ENCODE measurements at places on chromosomes 7 and 10.
A peak's percentile ranks its signal among the peaks of the same experiment; 100 is the strongest.

DNA sequence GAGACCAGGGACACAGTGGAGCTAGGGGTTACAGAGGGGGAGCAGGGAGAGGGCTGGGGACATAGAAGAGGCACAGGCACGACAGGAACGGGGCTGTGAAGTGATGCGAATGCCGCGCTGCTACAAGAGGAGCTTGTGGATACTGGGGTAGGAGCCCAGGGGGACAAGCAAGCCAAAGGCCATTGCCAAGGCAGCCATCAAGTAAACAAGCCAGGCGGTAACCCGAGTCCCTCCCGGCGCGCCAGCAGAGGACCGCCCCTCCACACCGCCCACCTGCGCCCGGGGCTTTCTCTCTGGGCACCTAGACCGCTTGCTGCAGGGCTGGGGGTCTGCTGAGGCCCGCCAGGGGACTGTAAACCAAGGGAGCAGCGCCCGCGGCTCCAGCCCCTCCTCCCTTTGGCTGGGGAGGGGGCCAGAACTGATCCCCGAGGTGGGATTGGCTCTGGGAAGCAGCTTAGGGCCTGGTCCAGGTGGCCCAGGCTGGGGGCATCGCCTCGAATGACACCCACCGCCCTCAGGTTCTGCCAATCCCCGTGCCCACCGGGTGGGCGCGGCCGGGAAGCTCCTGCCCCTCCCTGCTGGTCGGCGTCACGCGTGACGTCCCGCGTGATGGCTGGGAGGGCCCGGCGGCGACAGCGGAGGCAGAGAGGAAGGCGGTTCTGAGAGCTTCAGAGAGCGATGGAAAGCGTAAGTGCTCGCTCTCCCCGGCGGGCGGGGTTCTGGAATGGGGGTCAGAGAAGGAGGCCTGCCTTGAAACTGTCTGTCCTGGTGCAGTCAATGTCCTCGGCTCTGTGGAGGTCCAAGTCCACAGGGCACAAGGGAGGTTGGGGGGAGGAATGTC is 982 bp downstream of the SFXN3 start:
- peak; percentile 64 for DNase-seq

GRCh38 chr7:121882731-121883130 is 9.8 kb downstream of the PTPRZ1 start:
- no peak for DNase-seq

- no peak for DNase-seq
Measured at GRCh38 chr10:105358911-105359310, 717.8 kb downstream of the SORCS3 start.

DNA sequence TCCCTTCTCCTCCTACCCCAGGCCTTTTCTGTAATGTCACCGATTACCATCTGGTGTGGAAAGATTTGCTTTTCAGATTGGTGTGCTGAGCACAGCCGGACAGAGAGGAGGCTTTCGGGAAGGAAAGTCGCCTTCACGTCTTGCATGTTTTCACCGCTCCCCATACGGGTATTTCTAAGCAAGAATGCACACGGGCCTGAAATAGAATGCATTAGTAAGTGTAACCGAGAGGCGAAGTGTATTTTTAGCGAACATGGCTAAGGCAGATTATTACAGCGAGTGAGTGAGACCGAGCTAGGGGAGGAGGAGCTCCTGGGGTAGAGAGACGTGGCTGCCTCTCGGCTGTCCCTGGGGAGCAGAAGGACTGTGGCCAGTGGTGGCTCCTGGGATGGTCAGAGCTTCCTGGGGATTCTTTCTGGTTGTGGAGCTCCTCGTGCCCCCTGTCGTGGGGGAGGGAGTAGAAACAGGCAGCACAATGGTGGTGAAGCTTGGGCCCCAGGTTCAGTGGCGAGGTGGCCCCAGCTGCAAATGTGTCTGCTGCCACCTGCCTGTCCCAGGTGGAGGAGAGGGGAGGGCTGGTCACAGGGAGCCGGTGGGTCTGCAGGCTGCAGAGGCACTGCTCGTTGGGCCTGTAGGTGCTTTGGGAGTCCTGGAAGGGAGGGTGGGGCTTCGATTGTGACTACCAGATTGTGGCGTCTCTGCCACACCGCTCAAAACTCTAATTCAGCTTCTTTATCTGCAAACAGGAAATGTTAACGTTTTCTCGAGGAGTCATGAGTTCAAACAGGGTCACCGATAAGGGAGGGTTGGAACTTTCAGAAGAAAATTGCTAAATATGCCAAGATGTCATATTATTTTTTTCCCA is 135.8 kb downstream of the CAMK1D start:
- peak; percentile 60 for DNase-seq
